ENCODE measurements at places on chromosomes 13 and 19. TPM values are rescaled to one million over a fixed set of nuclear protein-coding genes. Genes with fewer than 3 reads are reported as not detected.
A peak's percentile ranks its signal among the peaks of the same experiment; 100 is the strongest.

TSSK6 gene
- 1.2 TPM for total RNA-seq

CTU1 gene
- total RNA-seq, result 3.4 TPM

S1PR4 gene
- 11.0 TPM for total RNA-seq

DOCK6 gene
- total RNA-seq, result 15.8 TPM

GRCh38 chr13:64871742-64872141 is 2358.4 kb downstream of the PCDH9 start:
- no peak for DNase-seq

DNA sequence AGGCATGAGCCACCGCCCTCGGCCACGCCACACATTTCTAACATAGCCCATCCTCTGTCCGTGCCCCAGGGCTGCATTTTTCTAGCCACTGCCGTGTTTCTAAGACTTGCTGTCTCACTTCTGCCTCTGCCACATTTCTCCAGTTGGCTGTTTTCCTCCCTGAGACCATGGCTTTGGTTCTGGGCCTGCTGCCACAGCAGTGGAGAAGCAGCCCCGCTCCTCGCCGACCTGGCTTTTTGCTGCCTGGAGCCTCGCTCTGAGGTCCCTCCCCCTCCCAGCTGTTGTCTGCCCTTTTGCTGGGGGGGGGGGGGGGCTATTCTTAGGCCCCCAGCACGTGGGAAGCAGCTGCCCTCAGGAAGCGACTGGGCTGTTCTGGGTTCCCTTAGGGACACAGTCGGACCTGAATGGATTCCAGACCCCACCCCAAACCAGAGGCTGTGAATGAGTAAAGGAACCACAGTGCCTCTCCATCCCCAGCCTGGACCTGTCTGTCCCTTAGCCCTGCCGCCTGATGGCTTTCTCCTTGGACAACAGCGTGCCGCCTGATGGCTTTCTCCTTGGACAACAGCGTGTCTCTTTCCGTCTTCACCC is 3.3 kb downstream of the GYS1 start:
- DNase-seq, result no peak

DNA sequence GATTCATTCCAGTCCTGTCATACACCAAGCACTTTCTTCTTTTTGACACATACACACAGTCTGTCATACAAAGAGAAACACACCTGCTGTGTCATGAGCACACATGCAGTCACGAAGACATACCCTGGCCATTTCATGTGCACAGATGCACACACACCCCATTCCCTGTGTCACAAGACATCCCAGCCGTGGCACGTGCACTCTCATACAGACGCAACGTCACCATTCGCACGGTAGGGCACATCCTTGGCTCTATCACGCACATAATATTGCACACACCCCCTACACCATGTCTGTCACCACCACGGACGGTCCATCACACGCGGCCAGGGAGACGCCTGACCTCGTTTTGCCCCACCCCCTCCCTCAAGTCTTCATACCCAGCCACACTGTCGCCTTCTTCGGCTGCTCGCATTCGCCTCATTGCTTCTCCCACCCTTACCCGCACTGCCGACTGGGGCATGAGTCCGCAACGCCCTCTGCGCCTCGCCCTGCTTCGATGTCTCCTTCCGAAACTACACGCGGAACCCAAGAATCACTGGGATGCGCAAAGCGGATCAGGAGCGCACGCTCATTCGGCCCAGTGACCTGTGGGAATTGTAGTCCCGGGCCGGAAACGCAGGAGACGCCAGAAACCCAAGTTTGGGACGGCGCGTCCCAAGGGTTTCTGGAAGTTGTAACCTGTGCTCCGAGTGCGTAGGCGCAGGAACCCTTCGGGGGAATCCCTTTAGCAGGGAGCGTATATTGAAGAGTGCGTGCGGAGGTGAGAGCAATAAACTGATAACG is 6.8 kb upstream of the ZNF283 start:
- DNase-seq, result no peak

DNA sequence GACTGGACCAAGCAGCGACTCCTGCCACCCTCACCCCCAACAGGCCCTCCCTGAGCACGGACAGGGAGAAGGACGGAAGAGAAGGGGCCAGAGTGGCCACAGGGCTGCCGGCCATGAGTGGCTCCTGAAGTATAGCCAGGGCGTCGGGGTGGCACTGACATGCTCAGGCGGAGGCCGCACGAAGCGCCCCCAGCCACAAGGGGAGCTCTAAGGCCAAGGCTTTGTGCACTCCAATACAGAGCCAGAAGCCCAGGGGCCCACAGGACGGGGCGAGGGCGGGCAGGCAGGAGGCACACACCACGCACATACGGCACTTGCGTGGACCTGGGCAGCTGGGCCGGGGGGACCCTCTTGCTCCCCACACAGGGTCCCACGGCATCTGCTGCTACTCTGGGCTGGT is 52.0 kb downstream of the KLF2 start:
- DNase-seq, result no peak

DNA sequence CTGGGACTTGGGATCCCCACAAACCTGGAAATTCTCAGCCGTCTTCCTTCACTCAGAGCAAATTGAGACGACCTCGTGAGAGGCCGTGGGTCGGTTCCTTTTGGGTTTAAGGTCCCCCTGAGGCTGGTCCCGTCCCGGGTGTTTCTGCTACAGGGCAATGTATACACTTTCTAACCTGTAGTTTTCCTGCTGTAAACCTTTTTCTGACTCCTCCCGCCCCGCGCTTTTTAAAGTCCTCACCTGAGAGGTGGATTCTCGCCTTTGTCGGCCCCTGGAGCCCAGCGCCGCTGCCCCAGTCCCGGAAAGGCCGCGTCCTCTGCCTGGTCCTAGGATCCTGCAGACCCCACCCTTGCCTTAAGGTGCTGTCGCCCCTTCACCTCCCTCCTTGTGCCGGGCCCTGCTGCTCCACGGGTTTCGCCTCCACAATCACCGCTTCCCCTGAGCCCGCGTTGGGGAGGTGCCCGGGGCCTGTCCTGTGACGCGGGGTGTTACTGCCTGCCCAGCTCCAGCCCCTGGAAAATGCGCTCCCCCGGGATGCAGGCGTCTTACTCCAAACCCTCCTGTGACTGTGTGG is 391 bp downstream of the ZNF761 start:
- DNase-seq, result peak; percentile 41

GRCh38 chr13:48448959-48449614 is 36.2 kb upstream of the LPAR6 start:
- DNase-seq, result no peak

GRCh38 chr19:40210889-40211288 is 7.3 kb downstream of the TTC9B start:
- DNase-seq, result no peak

DNA sequence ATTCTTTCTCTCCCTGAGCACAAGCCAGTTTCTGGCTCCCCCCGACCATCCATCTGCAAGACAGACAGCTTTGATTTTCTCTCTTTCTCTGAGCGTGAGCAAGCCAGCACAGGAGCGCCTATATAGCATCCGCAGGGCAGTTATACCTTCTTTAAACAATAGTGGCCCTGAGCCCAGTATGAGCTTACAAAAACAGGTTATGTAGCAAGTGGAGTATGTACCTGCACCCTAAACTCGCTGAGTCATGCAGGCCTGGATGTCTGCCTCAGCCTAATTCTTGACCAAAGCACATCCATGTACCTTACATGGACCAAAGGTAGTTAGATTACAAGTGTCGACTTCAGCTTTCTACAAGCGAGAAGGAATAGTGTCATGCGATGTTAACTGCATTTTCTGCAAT is 61.7 kb downstream of the RAP2A start:
- DNase-seq, result no peak

All from liver (tissue), 10 donors.